ENCODE measurements at places on chromosomes 3 and 15.
A peak's percentile ranks its signal among the peaks of the same experiment; 100 is the strongest.

- DNase-seq: peak; percentile 82
These were observed 92.8 kb downstream of the GOLIM4 start for GRCh38 chr3:168002786-168003368.

- DNase-seq: no peak
These were observed 10.2 kb downstream of the ASB7 start for GRCh38 chr15:100612539-100612938.

- no peak for DNase-seq
These were observed 779.0 kb downstream of the SQOR start for GRCh38 chr15:46413799-46414198.

DNA sequence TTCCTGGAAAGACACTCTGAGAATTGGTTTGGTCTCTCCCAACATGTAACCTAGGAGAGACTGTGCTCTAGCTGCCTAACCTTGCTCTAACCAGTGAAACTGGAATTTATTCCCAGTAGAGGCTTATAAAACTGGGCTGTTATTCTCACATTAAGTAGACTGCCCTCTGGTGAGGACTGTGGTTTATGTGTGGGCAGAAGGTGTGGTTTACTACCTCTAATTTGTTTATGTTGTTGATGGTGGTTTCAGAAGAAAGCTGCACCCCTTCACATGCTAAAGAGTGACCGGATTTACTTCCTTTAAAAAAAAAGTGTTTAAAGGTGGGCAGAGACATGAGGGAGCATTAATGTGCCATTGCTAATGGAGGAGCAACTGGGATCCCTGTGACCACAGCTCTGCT, 273.2 kb downstream of the MECOM start:
- no peak for DNase-seq

DNA sequence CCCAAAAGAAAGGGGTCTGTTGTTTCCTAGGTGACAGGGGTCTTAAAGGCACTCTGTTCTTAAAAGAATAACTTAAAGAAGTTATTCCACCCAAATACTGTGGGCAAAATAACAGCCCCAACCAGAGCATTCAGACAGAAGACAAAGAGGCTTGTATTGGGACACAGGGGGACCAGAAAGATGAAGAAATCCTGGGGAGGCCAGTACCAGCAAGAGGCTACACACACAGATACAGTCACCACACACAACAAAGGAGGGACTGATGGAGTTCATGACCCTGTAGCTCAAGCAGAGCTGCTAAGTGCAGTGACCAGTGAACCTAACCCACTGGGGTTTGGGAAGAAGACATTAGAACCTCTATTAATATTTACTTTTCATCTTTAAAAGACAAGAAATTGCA, 59.0 kb downstream of the MTHFS start:
- DNase-seq: no peak

DNA sequence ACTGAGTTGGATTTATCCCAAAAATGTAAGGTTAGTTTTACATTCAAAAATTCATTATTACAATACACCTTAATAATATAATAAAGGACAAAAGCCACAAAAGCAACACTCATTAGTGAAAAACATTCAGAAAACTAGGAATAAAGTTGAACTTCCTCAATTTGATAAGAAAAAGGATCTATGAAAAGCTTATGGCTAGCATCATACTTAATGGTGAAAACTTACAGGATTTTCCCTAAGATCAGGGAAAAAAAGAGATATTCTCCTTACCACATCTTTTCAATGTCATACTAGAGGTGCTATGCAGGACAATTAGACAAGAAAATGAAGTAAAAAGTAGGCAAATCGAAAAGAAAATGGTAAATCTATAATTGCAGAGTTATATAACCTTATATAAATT, 279.9 kb downstream of the CGGBP1 start:
- no peak for DNase-seq

DNA sequence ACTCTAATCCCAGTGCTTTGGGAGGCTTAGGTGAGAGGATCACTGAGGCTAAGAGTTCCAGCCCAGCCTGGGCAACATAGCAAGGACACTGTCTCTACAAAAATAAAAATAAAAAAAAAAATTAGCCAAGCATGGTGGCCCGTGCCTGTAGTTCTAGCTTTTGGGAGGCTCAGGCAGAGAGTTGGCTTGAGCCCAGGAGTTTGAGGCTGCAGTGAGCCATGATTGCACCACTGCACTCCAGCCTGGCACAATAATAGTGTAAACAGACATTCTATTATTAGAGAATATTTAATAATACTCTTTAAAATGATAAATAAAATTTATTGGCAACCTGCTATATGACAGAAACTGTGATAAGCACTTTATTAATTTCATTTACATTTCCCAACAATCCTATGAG, 908.9 kb downstream of the TUSC7 start:
- no peak for DNase-seq

- no peak for DNase-seq
These were observed 54.4 kb downstream of the DNAH1 start for GRCh38 chr3:52370531-52370930.

DNA sequence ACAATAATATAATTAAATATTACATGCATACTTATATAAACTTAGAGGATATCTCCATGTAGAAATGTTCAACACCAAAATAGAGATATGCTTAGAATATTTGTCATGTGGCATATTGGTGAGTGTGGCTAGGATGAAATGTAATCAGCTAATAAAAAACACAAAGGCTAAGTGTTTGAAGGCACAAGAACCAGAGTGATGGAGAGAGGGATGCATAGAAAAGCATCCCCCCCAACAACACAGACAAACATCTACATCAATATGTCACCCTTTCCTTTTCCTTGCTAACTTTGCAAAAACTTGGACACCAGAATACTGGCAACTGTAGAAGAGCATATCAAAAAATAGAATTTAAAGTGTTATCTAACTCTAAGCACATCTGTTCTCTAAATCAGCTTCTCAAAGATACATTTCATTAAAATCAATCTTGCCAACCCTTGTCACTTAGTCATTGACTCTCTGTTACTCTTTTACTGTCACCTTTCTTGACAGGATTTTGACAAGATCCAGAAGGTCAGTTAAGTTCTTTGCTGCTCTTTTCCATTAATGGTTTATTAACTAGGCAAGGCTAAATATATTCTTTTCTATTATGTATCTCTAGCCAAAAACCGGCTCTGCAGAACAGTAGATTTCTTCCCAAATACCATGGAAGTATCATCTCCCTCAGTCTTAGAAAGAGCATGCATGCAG, 695.9 kb downstream of the OTOL1 start:
- DNase-seq: no peak

DNA sequence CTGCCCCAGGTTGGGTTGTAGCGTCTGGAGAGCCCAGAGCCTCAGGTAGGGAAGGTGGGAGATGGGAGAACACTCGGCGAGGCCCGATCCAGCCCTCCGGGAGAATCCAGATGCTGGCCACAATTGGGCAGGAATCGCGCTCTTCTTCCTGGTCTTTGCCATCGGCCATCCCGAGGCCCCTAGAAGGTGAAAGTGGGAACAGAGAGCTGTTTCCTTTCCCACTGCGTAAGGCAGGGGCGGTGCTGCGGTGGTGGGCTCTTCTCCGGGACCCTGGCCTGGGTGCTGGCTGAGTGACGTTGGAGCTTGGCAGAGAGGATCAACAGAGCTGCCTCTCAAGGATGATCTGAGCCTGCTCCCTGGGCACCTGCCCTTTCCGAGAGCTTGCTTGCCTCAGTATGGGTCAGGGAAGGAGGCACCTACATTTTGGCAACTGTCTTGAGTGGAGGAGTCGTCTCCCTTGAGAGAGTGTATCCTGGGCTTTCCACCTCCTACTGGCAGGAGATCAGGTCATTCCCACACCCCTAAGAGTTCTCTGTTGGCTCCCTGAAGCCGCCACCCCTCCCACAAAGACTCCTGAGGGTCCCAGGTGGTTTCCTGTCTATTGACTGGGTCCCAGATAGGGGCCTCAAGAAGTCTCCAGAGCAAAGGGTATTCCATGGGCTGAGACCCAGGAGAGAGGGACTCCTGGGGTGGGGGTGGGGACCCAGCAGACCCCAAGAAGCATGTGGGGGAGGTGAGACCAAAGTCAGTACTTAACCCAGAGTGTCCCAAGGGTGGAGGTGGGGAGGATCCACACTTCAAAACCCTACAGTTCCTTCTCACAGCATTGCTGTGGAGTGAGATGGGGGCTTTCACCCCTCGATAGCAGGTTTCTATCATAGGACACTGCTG, 1.6 kb downstream of the C15orf39 start:
- DNase-seq: peak; percentile 12

DNA sequence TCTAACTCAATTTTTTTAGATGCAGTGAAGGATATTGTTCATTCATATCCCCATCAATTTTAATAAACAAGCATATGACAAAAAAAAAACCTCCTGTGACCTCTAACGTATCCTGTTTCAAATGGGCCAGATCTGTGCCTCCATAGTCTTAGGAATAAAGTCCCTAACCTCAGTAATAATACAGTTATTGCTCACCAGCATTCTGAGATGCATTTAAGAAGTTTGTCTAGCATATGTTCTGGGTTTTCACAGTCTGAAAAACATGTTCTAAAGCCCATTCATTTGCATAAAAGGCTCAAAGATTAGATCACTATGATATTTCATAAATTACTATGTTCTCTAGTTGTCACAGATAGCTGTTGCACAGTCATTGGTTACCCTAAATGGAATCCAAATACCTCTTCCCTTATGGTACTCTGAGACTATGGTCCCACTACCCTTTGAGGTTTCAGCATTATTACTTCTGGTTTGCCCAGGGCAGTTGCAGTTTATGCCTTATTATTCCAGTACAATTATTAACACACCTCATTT, 190.1 kb downstream of the ZIC4 start:
- no peak for DNase-seq

GRCh38 chr15:69742361-69742760, 289.7 kb downstream of the RPLP1 start:
- DNase-seq: no peak

GRCh38 chr15:68028137-68028887, 25.8 kb upstream of the PIAS1 start:
- no peak for DNase-seq

GRCh38 chr3:190012784-190013183, 107.9 kb downstream of the P3H2 start:
- no peak for DNase-seq

- DNase-seq: no peak
These were observed 155.7 kb downstream of the DOCK3 start for GRCh38 chr3:50830451-50830850.

DNA sequence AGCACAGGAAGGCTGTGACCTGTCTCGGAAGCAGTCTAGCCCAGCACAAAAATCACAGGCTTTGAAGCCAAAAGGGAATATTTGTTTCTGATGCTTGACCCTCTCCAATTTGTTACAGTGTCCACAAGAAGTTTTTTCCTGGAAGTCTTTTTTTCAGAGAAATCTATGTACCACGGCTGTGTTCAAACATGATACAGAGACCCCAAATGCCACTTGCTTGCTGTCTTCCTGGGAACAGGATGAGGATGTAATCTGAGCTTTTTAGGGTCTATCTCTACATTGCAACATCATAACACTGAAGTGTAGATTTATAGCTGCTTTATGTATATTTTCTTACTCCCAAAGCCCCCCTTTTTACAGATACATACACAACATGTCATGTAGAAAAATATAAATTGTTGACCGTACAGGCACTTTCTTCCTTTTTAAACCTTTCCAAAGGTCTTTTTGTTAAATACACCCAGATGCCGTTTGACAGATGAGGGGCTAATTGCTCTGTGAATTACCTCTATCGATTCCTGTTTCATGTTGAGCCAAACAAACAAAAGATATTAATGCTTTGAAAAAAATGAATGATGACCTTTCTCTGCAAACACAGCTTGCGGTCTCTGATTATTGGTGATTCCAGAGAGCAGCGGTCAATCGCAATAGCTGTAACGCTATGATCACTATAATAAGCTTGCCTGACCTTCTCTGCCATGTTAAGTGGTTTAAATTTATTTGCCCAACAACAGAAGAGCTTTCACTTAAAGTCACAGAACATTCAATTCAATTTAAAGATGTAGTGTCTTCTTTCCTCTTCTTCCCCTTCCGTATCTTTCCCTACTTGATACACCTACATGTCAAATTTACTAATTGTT, 875.9 kb upstream of the NR2F2 start:
- DNase-seq: no peak

GRCh38 chr3:59318881-59319280, 269.1 kb upstream of the CFAP20DC start:
- DNase-seq: peak; percentile 3

- no peak for DNase-seq
These were observed 151.1 kb downstream of the SAMMSON start for GRCh38 chr3:70150599-70150998.

- DNase-seq: no peak
These were observed 13.4 kb upstream of the ARPIN start for GRCh38 chr15:89926158-89926557.

DNA sequence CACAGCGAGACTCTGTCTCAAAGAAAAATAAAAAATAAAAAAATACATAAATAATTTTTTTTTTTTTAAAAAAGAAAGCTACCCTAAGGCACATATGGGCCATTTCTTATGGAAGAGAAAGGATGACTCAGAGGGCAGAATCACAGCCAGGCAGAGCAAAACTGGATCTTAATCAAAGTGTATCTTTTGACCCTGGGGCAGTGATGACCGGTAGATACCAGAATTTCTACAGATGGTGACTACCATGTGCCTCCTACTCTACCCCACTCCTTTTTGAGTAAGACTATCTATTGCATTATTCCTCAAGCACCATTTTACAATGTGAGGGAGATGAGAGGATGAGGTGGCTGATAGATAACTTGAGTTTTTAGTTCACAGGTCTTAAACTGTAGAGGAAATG, 26.0 kb downstream of the TARS3 start:
- no peak for DNase-seq

DNA sequence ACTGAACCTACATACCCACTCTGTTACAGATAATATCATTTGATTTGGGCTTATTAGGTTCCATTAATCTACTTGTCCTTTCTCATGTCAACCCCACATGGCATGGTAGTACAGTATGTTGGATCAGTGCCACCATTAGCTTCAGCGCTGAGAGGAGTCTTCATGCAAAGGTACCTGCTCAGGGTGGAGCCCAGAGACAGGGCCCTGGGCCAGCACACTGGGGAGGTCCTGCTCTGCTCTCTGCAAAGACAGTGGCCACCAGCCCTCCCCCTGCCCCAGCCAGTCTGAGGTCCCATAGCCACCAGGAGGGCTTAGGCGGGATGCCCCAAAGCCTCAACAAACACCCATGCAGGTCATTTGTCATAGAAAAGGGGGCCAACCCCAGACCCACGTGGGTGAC, 71.0 kb downstream of the ATP10A start:
- no peak for DNase-seq

DNA sequence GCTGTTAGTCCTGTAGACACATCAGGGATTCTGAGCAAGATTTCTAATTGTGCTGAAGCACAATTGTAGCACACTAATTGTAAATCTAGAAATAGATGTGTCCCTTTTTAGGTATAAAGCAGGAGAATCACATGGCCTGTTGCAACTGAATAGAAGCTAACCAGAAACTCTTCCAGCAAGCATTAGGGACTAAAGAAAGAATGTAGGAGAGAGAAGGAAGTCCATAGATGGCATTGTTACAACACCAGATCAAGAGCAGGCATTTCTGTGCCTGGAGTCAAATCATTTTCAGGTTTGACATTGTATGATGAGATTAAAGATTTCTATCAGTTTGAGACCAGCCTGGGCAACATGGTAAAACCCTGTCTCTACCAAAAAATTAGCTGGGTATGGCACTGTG, 27.4 kb downstream of the CALML4 start:
- DNase-seq: no peak

GRCh38 chr15:75109021-75109735, 85.8 kb downstream of the PPCDC start:
- DNase-seq: no peak

Data from brain microvascular endothelial cell (primary cell).